Bone marrow (tissue), 2 donors: ENCODE measurements at places on chromosomes 16 and 17.
A peak's percentile ranks its signal among the peaks of the same experiment; 100 is the strongest.

- DNase-seq, result no peak
These were observed 246.2 kb downstream of the STX8 start for GRCh38 chr17:9329251-9329921.

GRCh38 chr17:49887086-49887743, 39.3 kb upstream of the TAC4 start:
- no peak for DNase-seq

DNA sequence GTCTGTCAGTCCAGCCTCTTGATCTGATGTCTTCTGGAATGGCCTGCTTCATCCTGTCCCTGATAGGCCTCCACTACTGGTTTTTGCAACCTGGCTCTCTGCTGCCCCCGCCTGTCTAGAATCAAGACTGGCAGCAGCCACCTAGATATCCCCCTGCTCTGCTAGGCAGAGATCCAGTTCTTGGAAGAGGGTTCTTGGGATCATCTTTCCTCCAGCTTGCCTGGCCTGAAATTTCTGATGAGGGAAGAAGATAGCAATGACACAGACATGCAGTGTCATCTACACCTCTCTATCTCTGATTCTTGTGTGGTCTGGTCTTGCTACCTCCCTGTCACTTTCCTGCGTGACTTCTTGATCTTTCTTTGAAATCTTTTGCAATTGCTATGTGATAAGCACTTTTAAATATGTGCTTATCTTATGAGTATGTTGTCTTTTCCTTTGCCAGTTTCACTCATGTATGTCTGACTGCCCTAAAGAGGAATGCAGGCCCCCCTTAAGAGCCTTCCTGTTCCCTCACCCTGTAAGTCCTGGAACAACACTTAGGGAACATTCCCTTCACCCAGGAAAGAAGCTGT, 20.3 kb upstream of the NFATC3 start:
- peak; percentile 25 for DNase-seq

GRCh38 chr16:81600275-81600674, 155.7 kb downstream of the CMIP start:
- DNase-seq, result no peak

GRCh38 chr16:88967830-88968588, 9.0 kb downstream of the CBFA2T3 start:
- DNase-seq, result no peak

DNA sequence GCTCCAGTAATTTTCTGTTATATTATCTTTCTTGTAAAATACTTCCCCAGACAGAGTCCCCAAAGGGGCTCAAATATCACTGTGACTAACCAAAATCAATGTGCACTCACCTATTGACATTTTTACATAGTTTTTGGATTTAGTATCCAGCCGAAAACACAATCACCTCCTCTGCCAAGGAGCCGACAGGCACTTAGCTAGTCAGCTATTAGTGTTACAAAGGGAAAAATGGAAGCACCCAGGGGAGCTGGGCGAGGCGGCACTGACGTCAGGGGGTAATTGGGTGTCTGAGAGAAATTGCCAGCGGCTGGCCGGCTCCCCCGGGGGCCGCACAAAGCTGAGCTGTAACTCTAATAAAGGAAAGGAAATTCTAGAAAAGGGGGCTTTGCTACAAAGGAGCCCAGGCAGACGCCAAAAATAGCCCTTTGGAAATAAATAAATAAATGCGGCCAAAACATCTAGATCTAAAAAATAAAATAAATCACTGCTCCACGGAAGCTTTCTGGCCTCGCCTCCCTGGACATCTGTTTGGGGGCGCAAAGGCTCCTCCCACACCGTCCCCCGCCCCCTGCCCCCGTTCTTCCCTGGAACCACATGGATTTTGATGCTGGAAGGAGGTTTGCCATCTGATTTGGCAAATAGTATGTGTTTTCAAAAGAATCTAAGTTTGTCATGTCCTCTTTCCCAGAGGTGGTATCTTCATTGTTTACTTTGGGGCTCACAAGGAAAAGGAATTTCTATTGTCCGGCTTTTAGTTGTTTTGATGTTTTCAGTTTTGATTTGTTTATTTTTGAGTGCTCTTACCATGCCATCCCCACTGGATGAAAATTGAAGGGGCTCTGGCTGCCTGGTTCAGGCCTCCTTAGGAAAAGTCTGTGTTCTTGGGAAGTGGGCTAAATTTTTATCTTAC, 156.7 kb downstream of the ZNF423 start:
- DNase-seq, result no peak

DNA sequence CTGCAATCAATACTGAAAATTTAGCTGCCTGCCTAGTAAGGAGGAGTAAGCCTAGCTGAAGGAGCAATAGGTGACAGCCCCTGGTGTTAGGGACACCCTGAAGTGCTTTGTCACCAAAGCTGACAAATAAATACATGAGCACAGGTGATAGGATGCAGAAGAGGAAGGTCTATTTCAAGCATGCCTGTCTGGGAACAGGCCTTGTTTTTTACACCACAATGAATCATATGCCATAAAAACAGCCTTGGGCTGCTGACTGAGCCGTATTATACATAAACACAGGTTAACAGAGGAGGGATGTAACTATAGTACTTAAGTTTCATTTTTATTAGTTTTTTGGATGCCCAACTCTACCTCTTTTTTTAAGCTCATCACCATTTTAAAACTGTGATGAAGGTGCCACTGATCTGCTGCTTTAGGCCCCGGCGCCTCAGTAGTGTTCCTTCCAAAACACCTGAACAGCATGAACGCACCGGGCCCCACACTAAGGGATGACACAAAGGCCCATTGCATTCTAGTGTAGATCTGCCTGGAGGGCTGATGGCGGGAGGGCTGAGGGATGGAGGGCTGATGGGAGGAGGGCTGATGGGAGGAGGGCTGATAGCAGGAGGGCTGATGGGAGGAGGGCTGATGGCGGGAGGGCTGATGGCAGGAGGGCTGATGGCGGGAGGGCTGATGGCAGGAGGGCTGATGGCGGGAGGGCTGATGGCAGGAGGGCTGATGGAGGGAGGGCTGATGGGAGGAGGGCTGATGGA, 150.3 kb downstream of the AATF start:
- DNase-seq, result no peak

DNA sequence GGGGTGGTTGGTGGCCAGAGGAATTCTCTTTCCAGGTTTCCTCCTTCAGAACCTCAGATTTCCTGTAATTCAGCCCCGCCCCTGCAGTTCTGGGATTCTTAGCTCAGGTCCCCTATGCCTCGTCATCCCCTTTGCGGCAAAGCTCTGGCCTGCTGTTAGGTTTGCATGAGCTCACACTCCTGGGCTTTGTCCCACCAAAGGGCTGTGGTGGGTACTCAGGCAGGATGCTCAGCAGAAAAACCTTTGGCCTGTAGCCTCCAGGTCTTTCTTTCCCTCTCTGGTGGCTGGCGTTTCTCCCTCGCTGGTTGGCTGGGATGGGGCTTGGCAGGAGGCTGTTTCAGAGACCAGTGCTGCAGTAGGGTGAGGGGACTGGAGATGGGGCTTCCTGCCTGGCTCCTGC, 9.6 kb upstream of the PLEKHG4 start:
- no peak for DNase-seq

DNA sequence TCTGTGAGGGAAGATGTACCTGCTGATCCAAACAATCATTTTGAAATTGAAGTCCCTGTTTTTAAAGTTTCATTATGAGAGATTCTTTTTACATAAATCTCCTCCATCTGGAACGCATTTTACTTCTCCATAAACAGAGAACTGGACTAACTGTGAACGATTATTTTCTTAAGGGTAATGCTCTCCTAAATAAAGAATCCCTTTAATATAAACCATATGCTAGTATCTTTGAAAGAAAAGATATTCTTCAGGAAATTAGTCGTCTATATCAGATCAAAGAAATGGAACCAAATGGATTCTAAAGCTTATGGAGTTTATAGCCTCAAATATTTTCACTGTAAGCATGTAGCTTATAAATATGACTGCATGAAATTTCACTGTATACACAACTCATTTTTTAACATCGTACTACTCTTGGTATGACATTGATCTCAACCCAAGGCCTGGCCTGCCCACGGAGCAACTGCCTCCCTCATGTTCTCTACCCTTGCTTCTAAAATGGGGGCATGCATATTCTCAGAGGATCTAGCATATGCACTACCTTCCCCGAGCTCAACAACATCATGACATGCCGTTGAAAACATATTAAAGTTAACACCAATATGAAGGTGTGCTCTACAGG, 66.4 kb downstream of the MYH10 start:
- DNase-seq, result no peak

DNA sequence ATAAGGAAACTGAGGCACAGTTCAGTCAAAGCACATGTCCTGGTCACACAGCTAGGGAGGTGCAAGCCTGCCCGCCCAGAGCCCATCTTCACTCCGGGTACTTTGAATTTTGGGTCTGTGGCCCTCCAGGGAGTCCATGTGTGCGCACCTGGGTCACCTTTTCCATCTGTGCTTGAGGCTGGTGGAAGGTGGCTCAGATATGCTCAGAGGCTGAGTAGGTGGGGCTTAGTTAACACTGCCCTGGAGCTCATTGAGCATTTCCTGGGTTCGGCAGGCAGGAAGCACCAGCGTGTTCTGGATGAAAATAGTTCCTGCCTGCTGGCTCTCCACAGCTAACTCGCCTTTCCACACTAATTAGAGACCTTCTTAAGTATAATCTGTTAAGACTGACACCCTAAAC, 19.2 kb downstream of the FAM234A start:
- no peak for DNase-seq

GRCh38 chr16:21279501-21279900, 1.4 kb upstream of the CRYM start:
- DNase-seq, result no peak

DNA sequence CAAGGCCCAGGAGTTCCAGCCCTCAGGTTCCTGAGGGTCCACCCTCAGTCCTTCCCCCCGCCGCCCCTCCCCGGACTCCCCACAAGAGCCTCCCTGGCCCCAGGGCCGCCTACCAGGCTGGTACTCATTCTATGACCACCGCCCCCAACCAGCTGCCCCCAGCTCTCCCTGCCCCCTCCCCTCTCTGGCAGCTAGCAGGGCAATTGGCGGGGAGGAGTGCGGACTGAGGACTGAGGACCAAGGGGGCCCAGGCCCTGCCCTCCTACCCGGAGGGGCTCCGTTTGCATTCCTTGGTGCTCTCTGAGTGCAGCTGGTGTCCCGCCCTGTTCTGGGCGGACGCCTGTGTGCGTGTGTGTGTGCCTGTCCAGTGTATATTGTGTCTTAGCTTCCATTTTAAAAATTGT, 19.1 kb downstream of the UNC13D start:
- DNase-seq, result no peak

GRCh38 chr17:14942526-14943190, 322.5 kb downstream of the PMP22 start:
- DNase-seq, result no peak

GRCh38 chr17:12122075-12122474, 101.4 kb downstream of the MAP2K4 start:
- no peak for DNase-seq

- no peak for DNase-seq
These were observed 785.6 kb upstream of the CDH8 start for GRCh38 chr16:62821824-62822223.

DNA sequence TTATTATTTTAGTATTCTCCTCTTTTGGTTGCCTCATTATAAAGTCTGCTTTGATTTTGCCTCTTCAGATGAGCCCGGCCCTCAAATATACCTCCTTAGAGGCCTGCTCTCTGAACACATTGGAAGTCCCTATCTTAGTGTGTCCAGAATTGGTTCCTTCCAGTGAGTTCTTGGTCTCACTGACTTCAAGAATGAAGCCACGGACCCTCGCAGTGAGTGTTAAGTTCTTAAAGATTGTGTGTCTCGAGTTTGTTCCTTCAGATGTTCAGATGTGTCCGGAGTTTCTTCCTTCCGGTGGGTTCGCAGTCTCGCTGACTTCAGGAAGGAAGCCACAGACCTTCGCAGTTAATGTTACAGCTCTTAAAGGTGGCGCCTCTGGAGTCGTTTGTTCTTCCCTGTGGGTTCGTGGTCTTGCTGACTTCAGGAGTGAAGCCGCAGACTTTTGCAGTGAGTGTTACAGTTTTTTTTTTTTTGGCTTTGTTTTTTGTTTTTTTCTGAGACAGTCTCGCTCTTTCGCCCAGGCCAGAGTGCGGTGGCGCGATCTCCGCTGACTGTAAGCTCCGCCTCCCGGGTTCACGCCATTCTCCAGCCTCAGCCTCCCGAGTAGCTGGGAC, 45.8 kb upstream of the NOS2 start:
- DNase-seq, result no peak

GRCh38 chr17:66691644-66692420, 143.1 kb upstream of the CACNG5 start:
- DNase-seq, result no peak

GRCh38 chr17:39527220-39527813, 66.0 kb downstream of the CDK12 start:
- peak; percentile 28 for DNase-seq

DNA sequence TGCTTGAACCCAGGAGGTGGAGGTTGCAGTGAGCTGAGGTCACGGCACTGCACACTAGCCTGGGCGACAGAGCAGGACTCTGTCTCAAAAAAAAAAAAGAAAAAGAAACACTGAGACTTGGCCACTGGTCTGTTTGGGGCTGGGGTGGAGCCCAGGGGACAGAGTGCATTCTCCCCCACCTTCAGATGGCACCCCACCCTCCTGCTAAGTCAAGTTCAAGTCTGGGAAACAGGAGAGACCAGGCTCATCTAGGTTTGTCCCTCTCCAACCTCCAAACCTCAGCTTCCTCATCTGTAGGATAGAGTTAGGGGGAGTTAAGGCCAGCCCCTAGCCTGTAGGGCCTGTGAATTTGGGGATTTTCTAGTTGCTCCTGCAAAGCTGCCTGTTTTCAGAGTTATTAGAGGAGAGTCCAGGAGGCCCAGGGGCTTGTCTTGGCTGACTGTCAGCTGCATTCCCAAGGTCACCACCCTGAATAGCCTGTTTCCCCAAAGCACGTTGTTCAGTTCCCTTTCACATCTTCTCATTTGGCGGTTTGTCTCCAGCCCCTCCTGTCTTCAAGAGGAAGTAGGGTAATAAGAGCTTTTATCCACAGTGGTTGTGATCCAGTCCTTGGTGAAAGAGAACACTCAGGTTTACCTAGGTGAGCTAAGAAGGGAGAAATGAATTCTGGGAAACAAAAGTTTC, 2.2 kb downstream of the MT3 start:
- no peak for DNase-seq
